HT-29 (cell line): ENCODE measurements at places on chromosomes 2 and 18. TPM values are rescaled to one million over a fixed set of nuclear protein-coding genes. Genes with fewer than 3 reads are reported as not detected.
A peak's percentile ranks its signal among the peaks of the same experiment; 100 is the strongest.

- no peak for DNase-seq
These were observed 10.3 kb upstream of the DNAJC10 start for GRCh38 chr2:182705761-182706160.

DNA sequence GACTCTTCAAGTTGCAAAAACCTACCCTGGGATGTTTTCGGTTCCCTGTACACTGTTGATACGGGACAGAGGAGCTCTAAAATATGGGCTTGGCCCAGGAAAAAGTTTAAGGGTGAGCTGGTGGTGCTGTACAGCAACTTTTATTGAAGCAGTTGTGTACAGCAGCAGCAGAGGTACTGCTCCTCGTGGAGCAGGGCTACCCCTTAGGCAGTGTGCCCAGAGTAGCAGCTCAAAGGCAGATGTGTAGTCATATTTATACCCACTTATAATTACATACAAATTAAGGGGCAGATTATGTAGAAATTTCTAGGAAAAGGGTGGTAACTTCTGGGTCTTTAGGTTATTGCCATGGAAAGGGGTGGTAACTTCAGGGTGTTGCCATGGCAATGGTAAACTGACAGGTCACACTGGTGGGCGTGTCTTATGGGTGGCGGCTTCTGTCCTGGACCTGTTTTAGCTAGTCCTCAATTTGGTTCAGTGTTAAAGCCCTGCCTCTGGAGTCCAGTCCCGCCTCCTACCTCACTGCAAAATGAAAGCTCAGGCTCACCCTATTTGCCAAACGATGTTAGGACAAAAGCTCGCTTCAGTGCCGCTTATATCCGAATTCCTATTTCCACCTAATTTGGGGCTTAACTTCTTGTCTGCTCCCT lies 203.2 kb downstream of the ETAA1 start:
- DNase-seq, result peak; percentile 14

Gene GREB1
- total RNA-seq, result 0.03 TPM in 1 of 2 replicates, not detected in the other

- DNase-seq, result no peak
These were observed 710.0 kb upstream of the ID2 start for GRCh38 chr2:7971841-7972240.

- no peak for DNase-seq
These were observed 256.5 kb downstream of the TGIF1 start for GRCh38 chr18:3706279-3707097.

Gene ID2
- total RNA-seq, result 152 and 161 TPM in 2 replicates

GRCh38 chr2:101435001-101435862 lies 39.7 kb downstream of the RFX8 start:
- no peak for DNase-seq

Gene TGFBRAP1
- total RNA-seq, result 35.0 and 35.8 TPM in 2 replicates

DNA sequence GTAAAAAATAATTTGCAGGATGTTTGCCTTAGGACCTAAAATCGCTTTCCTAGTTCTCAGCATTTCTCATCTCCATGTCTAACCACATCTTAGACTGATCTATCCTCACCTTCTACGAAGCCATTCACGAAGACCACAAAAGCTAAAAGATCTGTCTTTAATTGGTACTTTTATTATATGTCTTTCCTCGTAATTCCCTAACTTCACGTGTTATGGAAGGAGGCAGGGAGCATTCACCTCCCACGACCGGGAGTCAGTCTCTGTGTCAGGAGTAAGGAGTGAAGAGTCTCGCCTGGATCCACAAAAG lies 1.6 kb downstream of the DLGAP1 start:
- DNase-seq, result no peak

DNA sequence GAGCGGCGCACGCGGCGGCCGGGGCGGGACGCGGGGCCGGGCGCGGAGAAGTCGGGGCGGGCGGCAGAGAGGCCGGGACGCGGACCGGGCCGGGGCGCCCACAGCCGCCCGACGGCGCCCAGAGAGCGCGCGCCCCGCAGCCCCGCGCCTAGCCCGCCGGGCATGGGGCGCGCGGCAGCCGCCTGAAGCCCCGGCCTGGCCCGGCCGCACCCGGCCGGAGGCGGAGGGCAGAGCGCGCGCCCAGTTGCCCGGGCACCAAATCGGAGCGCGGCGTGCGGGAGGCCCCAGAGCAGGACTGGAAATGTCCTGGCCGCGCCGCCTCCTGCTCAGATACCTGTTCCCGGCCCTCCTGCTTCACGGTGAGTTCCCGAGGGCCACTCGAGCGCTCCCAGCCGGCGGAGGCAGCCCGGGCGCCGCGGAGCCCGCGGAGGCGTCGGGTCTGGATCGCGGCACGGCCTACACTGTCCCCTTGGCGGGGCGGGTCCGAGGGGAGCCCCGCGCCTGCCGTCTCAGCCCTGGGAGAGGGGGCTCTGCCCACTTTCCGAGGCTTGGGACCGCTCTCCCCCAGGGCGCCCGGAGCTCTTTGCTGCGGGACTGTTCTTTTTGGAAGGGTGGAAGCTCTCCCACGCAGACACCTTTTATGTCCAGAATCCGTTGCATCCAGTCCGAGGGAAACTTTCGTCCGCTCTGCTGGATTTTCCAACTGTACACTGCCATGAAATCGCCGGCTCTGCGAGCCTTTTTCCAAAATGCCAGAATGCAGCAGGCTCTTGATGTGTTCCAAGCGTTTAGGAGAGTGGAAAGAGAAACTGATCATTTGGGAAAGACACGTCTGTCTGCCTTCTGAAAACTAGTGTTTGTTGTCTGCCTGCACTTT lies 484 bp downstream of the APCDD1 start:
- DNase-seq, result no peak

GRCh38 chr18:21112543-21113105 lies 1.0 kb upstream of the ROCK1 start:
- DNase-seq, result no peak

DNA sequence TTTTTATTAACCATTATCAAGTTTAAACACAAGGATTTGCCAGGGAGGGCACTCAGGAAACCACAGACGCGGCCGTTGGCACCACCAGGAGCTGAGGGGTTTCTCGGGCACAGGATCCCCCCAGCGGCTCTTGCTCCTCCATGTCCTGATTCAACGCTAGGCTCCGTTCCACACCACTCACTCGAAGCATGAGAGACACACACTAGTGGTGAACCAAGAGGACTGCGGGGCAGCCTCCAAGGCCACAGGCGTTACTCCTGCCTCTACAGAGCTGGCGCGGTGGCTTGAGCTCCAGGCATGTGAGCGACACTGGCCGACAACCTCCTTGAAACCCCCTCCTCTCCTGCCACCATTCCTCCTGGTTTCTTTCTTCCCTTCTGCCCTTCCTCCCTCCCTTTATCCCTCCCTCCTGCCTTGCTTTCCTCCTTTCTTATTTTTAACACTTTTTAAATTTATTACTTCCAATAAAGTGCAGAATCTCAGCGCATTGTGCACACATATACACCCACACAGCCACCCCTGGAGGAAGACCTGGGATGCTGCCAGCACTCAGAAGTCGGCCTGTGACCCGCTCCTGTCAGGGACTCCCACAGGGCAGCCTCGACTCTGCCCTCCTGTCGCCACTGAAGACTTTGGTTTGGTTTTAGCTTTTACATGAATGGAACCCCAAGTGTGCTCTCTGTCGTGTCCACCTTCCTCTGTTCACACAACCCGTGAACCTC lies 21.7 kb downstream of the COX7A2L start:
- DNase-seq, result peak; percentile 36

DNA sequence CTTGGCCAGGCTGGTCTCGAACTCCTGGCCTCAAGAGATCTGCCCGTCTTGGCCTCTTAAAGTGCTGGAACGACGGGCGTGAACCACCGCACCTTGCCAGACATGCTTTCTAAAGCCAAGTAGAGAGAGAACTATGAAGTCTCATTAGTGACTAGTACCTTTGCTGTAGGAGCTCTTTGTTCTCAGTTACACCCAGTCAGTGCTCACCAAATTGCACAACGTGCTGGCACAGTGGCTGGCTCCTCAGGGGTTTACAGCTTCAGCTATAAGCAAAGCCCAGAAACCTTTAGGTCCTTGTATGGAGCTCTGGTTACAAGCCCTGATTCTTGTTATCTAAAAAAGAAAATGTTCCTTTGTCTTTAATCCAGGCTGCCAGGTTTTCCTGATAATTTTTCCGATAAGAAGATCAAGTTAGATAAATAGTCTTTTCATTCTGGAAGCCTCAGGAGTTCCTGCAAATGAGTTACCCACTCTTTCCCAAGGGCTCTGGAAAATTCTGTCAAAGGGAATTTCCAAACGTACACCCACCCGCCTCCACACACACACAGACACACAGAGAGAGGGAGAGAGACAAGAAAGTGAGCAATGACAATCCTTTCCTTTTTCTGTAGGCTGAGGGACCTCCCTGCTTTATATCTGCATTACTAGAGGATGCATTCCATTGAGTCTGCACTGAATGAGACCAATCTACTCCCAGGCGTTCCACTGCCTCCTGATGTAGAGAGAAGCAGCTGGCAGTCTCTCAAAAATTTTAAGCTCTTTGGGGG lies 100.2 kb upstream of the CSRNP3 start:
- no peak for DNase-seq

GRCh38 chr2:214246417-214246816 lies 164.4 kb upstream of the VWC2L start:
- no peak for DNase-seq

DNA sequence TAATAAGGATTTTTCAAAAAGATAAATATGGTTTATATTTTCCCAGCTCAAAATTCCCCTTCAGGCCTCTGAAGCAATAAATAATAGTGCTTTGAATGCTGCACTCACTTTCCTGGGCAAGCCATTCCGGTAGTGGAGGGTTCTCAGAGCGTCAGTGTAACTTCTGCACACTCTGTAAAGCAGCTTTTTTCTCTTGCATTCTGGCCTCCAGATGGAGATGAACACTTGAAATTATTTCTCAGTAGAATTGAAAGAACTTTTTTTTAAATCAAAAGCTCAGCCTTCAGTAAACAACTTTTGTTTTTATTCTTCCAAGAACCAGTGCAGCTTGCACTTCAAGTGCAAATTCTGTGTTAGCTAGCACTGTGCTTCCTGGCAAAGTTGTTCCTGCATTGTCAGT lies 281.1 kb upstream of the RAB12 start:
- no peak for DNase-seq

GRCh38 chr2:106126295-106126694 lies 67.8 kb downstream of the UXS1 start:
- no peak for DNase-seq

DNA sequence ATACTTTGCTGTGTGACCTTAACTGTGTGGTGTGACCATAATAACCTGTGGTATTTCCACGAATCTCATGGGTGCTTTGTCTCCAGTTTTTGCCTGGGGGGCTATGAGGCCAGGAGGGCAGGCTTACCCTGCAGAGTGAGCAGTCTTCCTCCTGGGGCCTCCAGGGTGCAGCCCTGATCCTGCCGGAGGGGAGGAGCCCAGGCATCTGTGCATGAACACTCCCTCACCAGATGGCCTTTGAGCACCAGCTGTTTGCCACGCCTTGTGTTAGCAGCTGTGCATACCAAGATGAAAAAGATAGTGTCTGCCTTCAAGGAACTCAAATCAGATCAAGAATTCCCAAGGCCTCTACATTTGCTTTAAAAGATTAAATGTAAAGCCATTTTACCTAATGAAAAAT lies 75.0 kb upstream of the RBM44 start:
- DNase-seq, result peak; percentile 61

- DNase-seq, result no peak
These were observed 19.3 kb downstream of the CCT7 start for GRCh38 chr2:73253400-73253799.

Gene SOX11
- total RNA-seq, result not detected in 2 replicates

GRCh38 chr18:39519741-39520140 lies 1954.1 kb upstream of the CELF4 start:
- DNase-seq, result no peak

Gene MC5R
- 0.47 TPM in 1 of 2 replicates, not detected in the other for total RNA-seq

Gene CNTNAP5
- not detected in 2 replicates for total RNA-seq

GRCh38 chr2:240946654-240947053 lies 40.5 kb downstream of the CROCC2 start:
- DNase-seq, result no peak

DNA sequence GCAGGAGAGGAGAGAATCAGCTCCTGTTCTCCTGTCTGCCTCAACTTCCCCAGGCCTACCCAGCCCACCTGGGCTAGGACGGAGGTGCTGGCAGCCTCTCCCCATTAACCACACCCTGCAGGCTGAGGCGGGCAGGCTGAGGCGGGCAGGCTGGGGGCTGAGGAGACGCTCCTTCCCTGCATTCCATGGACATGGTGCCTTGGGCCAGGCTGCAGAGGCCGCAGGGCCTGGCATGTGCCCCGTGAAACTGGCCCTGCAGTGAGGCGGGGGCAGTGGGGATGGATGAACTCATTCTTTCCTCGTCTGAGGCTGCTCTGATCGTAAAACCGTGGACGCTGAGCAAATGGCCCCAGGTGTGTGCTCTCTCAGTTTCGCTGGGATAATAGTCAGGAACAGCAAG lies 84.7 kb upstream of the LAPTM4A start:
- DNase-seq, result no peak

DNA sequence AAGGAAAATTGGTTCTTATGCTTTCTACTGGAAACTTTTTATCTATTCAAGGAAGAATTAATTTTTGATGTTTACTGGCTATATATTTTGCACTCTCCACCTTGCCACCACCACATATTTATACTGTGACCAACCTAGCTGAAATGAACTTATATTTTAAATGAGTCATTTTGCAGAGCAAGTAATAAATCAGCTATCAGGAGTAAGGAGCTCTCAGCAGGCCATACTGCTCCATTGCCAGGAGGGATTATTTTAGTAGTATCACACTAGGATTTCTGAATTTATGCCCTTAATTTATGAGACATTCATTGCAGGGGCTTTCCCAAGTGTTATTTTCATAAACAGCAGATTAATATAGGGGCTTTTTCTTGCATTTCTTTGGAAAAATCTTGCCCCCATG lies 125.8 kb upstream of the CYP1B1 start:
- DNase-seq, result no peak

GRCh38 chr18:46793565-46793964 lies 36.7 kb upstream of the ST8SIA5 start:
- no peak for DNase-seq

GRCh38 chr18:10715791-10716190 lies 190.0 kb downstream of the NAPG start:
- no peak for DNase-seq

Gene BUB1
- 36.9 and 37.5 TPM in 2 replicates for total RNA-seq
